Fibroblast of the aortic adventitia (primary cell): ENCODE measurements at places on chromosomes 16 and 17.
A peak's percentile ranks its signal among the peaks of the same experiment; 100 is the strongest.

GRCh38 chr17:69230939-69231338 is 2.3 kb upstream of the ABCA10 start:
- DNase-seq: no peak

- DNase-seq: no peak
Measured at GRCh38 chr17:29732613-29733012, 109.9 kb upstream of the CORO6 start.

GRCh38 chr16:30793508-30794069 is 6.6 kb upstream of the ZNF629 start:
- DNase-seq: no peak

DNA sequence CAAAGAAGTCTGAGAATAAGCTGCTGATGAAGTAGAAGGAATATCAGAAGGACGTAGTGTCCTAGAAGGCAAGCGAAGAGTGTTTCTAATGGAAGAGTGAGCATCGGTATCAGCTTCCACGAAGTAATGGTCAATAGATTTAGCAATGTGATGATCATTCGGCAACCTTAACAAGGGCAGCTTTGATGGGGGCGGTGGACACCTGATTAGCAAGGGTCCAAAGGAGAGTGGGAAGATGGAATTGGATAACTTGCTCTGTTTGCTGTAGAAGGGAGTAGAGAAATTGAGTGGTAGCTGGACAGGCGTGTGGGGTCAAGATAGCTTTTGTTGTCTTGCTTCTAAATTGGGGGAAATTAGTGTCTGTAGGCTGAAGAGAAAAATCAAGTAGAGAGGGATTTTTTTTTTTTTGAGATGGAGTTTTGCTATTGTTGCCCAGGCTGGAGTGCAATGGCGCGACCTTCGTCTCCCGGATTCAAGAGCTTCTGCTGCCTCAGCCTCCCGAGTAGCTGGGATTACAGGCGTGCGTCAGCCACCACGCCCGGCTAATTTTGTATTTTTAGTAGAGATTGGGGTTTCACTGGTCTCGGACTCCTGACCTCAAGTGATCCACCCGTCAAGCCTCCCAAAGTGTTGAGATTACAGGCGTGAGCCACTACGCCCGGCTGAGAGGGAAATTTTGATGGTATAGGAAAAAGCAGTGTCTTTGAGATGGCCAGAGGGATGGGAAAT is 13.9 kb upstream of the HES7 start:
- DNase-seq: no peak

GRCh38 chr17:58710948-58711552 is 18.6 kb downstream of the RAD51C start:
- DNase-seq: peak; percentile 84

- DNase-seq: peak; percentile 52
Measured at GRCh38 chr16:23557779-23558702, 514 bp downstream of the UBFD1 start.

DNA sequence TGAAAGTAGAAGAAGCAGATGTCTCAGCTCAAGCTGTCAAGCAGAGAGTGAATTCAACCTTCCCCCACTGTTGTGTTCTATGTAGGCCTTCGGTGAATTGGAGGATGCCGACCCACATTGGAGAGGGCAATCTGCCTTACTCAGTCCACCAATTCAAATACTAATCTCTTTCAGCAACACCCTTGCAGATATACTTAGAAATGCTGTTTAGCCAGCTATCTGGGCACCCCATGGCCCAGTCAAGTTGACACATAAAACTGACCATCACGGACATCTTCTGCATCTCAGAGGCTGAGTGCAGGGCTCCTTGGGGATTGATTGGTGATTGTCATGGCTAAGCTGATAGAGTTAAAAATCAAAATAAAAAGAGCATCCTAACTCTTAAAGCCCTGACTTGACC is 58.3 kb downstream of the IRX3 start:
- no peak for DNase-seq

DNA sequence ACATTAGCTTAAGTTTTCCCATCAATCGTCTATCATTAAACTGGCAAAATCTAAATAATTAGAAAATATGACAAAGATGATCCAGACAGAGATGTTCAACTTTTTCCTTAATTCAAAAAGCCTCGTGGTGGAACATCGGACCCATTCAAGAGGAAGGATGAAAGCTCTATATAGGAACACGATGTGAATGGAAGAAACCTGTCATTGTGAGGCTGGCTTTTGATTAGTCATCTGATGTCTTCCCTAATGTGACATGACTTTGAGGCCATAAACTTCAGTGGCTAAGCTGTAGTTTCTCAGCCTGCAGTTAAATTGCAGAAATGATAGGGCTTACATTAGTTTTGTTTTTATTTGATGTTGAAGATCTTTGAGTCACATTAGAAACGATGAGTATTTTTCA is 1.0 kb downstream of the AMZ2 start:
- no peak for DNase-seq

DNA sequence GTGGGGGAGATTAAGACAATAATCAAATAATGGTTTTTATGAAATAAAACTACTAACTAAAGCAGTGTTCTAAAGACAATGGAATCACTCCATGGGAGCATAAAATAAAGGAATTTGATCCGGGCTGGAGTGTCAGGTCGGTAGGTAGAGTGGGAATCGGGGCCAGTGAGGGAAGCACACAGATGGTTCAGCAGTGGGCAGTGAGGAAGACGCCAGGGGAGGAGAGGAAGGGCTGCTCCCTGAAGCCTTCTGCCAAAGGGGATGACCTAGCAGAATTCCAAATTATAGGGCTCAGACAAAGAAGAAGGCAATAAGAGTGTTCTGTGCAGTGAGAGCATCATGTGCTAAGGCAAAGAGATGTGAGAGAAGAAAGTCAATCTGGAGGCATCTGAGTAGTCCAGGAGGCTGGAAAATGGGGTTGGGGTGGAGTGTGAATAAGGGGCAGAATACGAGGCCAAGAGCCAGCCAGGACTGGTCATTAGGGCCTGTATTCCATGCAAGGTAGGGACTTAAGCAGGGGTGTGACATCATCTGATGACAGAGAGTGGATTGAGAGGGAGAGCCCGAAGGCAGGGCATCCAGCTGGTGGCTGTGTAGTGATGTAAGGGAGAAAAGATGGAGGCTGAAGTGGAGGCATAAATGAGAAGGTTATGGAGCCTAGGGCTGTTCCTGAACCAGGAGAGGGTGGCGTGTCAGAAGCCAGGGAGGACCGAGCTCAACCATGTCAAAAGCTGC is 137.6 kb downstream of the COPRS start:
- DNase-seq: no peak

GRCh38 chr16:8398548-8398947 is 191.8 kb downstream of the TMEM114 start:
- no peak for DNase-seq

- DNase-seq: no peak
Measured at GRCh38 chr16:73032541-73033270, 15.2 kb downstream of the ZFHX3 start.

- no peak for DNase-seq
Measured at GRCh38 chr16:88297178-88297720, 85.5 kb upstream of the ZNF469 start.

DNA sequence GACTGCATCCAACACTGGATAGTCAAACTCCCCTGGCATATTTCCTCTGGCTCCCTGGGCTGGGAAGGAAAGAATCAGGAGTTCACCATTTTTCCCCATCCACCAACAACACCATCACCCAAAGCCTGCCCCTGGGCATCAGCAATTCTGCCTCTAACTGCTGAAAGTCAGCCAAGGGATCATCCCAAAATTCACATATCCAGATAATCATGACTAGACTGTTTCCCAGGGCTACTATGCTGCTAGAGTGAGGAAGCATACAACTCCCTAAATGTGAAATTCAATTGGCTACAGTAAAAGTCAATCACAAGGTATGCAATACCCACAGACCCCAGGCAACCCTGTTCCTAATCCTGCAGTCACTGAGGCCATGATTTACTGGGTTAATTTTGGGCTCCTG is 230.6 kb downstream of the C16orf95 start:
- DNase-seq: peak; percentile 77

DNA sequence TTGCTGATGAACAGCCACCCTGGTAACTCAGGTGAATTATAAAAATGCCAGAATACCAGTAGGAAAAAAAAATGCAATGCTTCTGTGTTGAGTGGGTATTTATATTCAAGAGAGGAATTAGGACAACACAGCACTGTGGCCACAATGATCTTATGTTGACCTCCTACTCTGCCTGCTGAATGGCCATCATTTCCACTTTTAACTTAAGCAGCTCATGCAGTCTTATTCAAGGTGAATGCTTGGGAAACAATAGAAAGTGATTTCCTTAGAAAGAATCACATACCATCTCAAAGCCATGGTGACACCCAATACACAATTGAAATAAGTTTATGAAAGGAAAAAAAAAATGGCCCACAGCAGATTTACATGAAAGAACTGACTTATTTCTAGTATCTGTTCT is 224.0 kb downstream of the CDH8 start:
- no peak for DNase-seq

- no peak for DNase-seq
Measured at GRCh38 chr17:8668176-8668740, 37.7 kb upstream of the MYH10 start.

DNA sequence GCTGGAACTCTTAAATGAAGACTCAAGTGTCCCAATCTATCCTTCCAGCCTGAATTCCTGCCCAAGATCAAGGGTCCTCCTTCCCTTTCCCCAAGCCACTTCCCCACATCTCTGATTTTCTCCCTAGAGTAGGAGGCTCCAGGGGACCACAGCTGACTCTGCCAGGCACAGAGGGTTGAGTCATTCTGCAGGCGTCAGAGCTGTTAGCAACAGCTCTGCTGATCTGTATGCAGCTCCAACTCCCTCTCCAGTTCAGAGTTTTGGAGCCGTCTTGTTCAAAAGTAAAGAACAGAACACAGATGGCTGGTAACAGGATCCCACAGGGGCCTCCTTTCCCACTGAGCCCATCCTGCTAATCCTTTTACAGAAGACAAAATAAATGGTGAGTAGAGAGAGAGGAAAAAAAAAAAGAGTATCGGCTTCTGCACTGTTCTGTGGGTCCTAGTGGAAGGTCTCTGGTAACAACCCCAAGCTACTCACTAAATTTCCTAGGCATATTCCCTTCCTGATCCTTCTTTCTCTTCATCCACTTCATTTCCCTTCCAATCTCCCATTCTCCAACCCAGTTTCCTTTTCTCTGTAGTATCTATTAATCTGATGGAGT is 13.4 kb upstream of the TAOK1 start:
- peak; percentile 86 for DNase-seq

DNA sequence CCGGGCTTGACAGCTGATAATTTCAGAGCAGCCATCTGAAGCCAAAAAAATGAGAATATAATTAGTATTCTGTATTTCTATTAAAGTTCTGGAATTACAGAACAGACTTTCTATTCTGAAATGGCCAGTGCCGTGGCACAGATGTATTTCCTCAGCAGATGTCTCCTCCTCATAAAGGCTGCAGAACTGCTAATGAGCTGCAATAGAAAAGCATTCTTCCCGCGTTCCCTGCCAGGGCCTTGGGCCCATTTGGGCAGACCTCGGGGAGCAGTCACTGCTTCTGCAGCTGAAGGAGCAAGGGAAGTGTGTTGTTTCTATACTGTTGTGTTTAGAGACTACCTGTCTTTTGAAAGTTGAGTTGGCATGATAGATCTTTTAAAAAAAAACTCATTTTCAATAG is 152.6 kb upstream of the CACNG5 start:
- peak; percentile 22 for DNase-seq

GRCh38 chr16:28326881-28327610 is 34.7 kb downstream of the SBK1 start:
- peak; percentile 37 for DNase-seq

DNA sequence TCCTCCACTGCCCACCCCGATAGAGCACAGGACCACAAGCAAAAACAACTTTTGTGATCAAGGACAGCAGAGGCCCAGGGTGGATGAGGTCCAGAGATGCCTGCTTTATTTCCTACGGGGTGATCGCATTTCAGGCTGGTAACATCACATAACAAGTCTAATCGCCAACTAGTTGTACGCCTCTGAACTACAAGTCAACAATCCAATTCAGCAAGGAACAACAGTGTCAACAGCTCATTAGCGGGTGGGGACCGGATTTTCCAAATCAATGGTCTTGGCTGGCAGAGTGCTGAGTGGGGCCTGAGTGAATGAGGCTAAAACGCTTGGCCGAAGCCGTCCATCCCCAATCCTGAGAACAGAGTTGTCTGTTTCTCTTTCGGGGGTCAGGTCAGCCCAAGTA is 17.1 kb downstream of the MRM3 start:
- DNase-seq: no peak

- DNase-seq: no peak
Measured at GRCh38 chr16:4180511-4180910, 61.4 kb downstream of the SRL start.

- DNase-seq: no peak
Measured at GRCh38 chr17:9897372-9897968, 7.6 kb downstream of the RCVRN start.

GRCh38 chr16:68309799-68310198 is 947 bp downstream of the SLC7A6OS start:
- DNase-seq: no peak

DNA sequence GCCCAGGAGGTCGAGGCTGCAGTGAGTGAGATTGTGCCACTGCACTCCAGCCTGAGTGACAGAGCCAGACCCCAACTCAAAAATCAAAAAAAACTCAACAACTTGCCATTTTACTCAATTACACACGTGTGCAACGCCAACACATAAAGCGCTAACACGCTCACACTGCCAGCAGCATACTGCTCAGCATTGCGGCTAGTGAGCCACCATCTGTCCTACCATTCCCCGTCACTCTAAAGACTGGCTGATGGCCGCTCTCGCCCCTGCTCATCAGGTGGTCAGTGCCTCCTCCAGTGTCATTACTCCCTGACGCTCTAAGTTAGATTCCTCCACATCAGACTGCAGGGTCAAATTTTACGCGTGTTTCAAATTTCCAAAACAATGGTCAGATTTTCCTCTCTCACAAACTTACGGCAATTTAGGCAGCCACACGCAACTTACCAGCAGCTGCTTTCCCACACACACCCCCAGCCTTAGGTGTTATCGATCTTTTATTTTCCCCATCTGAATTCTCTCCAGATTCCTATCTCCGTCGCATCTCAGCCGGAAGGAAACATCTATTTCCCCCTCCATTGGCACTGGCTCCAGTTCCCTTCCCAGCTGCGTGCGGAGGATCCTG is 240.8 kb downstream of the C16orf95 start:
- no peak for DNase-seq

GRCh38 chr17:58788199-58788598 is 32.5 kb downstream of the PPM1E start:
- no peak for DNase-seq

- peak; percentile 82 for DNase-seq
Measured at GRCh38 chr17:66353937-66354401, 51.6 kb downstream of the PRKCA start.

- DNase-seq: peak; percentile 80
Measured at GRCh38 chr17:41404024-41404671, 6.7 kb upstream of the KRT31 start.

GRCh38 chr17:50926523-50926922 is 60.4 kb upstream of the TOB1 start:
- no peak for DNase-seq

- no peak for DNase-seq
Measured at GRCh38 chr16:70757183-70757582, 43.8 kb downstream of the VAC14 start.

DNA sequence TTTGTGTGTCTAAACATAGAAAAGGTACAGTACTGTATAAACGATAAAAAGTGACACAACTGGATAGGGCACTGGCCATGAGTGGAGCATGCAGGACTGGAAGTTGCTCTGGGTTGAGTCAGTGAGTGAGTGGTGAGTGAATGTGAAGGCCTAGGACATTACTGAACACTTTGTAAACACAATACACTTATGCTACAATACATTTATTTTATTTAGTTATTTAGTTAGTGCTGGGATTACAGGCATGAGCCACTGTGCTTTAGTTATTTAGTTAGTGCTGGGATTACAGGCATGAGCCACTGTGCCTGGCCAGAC is 4.6 kb downstream of the CFAP20 start:
- peak; percentile 33 for DNase-seq

- no peak for DNase-seq
Measured at GRCh38 chr16:75801307-75801706, 75.0 kb upstream of the CPHXL start.
